ENCODE measurements at places on chromosomes 7 and 10.

DNA sequence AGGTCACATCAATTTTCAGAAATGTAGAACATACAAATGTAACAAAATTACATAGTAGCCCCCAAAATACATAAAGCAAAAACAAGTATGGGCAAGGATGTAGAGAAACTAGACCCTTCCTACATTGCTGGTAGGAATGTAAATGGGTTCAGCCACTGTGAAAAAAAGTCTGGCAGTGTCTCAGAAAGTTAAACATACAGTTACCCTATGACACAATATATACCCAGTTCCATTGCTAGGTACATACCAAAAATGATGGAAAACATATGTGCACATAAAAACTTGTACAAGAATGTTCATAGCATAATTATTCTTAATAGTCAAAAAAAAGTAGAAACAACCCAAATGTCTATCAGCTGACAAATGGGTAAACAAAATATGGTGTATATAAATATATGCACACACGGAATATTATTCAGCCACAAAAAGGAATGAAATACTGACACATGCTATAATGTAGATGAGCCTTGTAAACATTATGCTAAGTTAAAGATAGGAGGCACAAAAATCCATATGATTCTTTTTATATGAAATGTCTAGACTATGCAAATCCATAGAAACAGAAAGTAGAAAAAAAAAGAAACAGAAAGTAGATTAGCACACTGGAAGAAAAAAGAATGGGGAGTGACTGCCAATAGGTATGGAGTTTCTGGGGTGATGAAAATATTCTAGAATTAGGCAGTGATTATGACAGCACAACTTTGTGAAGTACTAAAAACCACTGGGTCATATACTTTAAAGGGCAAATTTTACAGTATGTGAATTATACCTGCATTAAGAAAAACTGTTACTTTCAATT is 13.5 kb downstream of the HERPUD2 start:
- no peak for DNase-seq

DNA sequence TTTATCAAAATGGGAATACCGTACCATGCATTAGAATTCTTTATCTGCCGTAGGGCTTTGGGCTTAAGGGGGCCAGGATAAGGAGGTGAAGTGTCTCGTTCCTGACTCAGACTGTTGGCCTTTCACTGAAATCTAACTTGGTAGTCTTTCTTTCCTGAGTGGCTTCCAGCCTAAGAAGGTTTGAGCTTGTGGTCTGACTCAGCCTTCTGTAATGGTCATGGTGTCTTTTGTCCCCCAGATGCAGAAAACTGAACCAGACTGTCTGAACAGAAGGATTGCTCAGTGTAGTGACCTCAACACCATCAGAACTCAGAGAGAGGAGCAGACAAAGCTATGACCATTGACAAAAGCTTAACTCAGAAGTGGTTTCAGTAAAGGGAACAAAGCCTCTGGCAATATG is 39.5 kb downstream of the WNT2 start:
- no peak for DNase-seq

DNA sequence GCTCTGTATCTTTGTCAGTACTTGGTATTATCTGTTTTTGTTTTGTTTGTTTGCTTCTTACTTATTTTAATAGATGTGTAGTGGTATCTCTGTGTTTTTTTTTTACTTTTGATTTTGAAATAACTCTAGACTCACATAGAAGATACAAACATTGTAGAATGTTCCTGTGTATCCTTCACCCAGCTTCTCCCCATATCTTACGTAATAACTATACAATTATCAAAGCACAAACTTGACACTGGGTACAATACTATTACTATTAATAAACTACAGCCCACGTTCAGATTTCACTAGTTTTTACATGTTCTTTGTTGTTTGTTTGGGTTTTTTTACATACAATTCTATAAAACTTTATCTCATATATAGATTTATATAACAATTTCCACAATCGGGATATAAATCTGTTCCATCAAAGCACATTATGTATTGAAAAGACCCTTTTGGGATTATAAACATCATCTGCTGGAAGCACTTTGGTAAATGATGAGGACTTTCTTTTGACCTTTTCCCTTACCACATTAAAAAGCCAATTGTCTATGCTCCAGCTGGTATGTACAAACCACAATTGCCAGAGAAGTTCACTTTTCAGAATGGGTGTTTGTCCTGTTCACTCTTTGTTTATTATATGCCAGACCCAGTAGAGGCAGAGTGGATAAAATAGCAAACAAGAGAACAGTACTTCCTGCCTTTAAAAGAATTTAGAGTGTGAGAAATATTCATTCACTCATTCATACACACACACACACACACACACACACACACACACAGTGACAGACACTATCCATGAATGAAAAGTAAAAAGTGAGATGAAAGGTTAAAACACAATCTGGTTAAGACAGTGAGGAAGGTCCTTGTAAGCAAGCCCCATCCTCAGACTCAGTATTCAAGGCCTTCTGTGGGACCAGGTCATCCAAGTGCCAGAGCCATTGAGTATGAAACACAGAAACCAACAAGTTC is 113.0 kb downstream of the SGMS1 start:
- DNase-seq, result no peak

DNA sequence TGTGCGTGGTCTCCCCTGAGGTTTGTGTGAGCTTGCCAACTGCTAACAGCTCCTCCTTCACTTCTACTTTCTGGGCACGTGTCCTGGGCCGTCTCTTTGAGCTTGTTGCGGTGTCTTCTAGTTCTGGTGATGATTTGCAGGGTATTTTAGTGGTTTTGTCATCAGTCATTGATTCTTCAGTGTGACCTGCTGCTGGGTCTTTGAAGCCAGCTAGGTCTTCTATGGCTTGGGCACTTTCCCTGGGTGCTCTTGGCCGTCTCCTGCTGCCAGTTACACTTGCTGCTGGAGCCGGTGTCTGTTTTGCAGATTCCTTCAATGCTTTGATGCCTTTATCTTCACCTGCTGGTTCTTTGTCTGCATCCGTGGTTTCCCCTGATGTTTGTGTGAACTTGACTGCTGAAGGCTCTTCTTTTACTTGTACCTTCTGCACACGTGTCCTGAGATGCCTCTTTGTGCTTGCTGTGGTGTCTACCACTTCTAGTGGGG is 23.0 kb downstream of the MKI67 start:
- no peak for DNase-seq

GRCh38 chr7:2611401-2611800 is 20.4 kb upstream of the TTYH3 start:
- DNase-seq, result no peak

GRCh38 chr7:1257221-1257620 is 24.5 kb downstream of the UNCX start:
- DNase-seq, result no peak

DNA sequence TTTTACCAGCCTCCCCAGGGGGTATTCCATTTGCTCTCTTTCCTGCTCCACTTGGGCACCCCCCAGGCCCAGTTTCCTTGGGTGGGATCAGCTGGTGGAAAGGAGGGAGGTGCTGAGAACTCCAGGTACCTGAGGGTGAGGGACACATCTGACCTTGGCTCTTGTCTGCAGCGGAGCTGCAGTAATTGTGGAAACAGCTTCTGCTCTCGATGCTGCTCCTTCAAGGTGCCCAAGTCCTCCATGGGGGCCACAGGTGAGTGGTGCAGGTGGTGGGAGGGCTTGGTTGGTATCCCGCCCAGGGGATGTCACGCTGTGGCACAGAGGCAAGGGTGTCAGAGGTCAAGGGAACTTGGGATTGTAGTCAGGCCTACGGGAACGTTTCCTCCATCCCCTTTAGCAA is 14.3 kb downstream of the SFRP5 start:
- no peak for DNase-seq

DNA sequence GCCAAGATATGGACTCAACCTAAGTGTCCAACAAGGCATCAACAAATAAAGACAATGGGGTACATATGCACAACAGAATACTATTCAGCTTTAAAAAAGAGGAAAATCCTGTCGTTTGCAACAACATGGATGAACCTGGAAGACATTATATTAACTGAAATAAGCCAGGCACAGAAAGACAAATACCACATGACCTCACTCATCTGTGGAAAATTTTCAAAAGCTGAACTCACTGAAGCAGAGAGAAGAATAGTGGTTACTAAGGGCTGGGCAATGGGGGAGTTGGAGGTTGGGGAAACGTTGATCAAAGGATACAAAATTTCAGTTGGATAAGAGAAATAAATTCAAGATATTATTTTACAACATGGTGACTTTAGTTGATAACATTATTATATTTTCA is 221.4 kb upstream of the PITRM1 start:
- no peak for DNase-seq

DNA sequence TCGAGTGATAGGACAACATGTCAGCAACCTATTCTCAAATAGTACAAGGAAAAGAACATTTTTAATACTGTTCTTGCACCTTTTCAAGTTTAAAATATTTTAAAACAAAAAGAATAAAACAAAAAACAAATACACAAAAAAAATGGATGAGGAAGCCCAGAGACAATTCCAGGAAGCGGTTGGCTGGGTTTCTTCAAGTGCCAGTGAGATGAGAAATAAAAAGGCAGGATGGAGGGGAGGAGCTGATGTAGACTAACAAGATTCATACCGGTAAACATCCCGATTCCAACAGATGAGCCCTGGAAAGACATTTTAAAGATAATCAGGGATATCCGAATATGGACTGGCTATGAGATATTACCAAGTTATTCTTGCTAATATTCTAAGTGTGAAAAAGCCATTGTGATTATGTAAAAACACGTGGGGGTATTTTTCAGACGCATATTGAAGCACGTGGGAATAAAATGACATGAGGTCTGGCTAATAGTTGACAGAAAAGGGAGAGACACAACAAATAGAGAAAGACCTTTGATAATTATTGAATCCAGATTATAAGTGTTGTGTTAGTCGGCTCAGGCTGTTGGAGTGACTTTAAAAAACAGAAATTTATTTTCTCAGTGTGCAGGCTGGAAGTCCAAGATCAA is 101.3 kb upstream of the LRRC4 start:
- DNase-seq, result no peak

DNA sequence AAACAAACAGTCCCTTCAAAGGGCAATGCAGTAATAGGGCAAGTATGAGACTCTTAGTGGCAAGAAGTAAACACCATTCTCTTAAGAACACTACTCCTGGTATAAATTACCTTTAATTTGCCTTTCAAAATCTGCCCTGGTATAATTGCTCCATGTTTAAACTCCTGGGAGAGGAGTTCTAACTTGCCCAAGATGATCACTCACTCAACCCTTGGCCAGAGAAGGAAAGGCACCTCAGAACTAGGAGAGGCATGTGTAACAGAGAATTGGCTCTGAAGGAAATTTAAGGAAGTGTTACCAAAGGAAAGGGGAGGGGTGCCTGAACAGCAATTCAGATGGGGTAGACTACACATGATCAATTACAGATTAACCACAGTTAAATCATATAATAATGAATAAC is 1173.6 kb upstream of the SORCS1 start:
- no peak for DNase-seq

GRCh38 chr10:29958440-29958839 is 100.9 kb downstream of the JCAD start:
- DNase-seq, result no peak

Data from activated CD4-positive, alpha-beta T cell treated with anti-CD3 and anti-CD28 coated beads, Interleukin-2, amount 50 U/mL, for 24 hours (primary cell).